Ureter (tissue), 1 donor: ENCODE measurements at places on chromosomes 12 and 14.

DNA sequence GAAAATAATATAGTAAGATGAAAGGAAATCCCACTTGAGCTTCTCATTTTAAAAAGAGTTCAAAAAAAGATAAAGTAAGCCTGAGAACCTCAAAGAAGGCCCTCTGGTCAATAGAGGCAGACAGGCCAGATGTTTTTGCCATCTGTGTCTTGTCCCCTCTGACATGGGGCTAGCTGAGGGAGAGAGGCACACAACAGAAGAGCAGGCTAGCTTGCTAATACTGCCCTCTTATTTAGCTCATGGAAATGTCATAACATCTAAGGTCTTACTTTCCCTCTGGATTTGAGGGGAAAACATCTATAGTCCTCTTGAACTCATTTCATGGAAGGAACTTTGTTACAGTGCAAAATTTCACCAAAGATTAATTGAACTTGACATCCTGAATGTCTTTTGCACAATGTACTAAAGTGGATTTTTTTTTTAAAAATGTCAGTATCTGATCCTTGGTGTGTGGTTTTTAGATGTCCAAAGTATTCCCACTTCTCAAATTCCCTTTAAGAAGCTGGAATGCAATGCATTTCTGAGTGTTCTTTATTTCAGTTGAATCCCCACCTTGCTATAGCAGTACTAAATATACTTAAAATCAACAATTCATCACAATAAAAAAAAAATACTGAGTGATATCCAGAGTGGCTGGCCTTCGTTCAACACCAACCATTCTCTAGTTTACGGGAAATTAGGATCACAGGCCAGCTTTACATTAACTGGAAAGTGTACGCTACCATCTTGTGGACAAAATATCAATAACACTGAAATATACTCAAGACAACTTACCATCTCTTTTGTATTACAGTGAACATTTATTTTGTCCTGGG is 176.7 kb downstream of the PAH start:
- DNase-seq, result no peak

DNA sequence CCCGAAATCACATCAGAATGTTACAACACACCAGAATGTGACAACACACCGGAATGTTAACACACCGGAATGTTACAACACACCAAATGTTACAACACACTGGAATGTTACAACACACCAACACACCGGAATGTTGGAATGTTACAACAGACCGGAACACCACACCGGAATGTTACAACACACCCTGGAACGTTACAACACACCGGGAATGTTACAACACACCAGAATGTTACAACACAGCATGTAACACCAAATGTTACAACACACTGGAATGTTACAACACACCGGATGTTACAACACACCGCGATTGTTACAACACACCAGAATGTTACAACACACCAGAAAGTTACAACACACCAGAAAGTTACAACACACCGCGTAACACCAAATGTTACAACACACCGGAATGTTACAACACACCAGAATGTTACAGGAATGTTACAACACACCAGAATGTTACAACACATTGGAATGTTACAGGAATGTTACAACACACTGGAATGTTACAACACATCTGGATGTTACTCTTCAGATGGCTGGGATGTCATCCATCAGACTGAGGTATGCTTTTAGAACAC is 21.1 kb downstream of the CHFR start:
- DNase-seq, result no peak

DNA sequence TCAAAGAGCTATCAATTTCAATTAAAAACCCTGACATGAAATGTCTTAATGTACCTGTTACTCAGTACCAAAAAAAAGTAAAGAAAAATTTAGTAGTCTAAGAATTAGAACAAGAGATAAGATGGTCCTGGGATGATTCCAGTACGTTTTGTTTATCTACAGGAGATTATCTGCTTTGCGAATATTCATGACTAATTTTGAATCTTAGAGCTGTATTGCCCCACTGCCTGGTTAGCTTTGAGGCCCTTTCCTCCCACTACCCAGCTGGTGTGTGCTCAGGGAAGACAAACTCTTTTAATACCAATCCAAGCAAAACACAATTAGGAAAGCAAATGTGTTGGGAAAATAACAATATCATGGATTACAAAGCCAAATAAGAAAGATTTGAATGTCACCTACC is 263.5 kb downstream of the FOXG1 start:
- no peak for DNase-seq

DNA sequence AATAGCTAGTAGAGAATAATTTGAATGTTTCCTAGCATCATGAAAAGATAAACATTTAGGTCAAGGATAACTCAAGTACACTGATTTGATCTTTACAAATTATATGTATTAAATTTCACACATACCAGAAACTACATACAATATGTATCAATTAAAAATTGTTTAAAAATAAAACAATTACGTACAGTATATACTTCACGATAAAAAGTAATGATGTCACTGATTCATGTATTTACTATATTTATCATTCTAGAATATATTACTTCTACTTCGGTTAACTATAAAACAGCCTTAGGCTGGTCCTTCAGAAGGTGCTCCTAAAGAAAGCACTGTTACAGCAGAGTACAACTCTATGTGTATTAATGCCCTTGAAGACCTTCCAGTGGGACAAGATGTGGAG is 11.5 kb downstream of the RBM23 start:
- no peak for DNase-seq

DNA sequence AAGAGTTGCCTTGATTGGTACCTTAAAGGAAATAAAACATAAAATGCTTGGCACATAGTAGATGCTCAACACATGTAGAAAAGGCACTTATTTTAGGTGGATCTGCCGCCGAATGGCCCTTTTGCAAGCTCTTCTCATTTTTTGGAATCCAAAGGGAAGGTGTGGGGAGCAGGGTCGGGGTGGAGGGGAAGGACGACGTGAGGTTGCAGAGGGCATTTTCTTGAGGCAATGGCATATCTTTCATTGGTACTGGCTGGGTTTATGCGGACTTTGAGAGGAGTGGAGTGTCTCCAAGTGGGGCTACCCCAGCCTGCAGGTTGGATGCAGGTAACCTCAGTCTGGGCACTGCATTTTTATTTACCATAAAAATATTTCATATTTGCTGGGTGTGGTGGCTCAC is 8.1 kb downstream of the RTL1 start:
- peak; percentile 10 for DNase-seq

- no peak for DNase-seq
Observed at GRCh38 chr14:99806836-99807235, 13.6 kb downstream of the EML1 start.

DNA sequence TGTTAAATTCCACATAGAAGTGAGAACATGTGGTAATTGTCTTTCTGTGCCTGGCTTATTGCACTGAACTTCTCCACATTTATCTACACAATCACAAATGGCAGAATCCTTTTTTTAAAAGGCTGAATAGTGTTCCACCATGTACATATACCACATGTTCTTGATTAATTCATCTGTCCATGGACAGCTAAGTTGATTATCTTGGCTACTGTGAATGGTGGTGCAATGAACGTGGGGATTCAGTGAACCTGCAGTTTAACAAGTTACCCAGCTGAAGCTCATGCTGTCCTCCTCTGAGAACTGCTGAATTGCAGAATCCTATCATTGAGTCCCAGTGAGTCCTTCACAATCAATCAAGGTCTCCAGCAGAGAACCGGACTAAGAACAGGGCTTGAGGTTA is 74.9 kb downstream of the TBK1 start:
- DNase-seq, result no peak

DNA sequence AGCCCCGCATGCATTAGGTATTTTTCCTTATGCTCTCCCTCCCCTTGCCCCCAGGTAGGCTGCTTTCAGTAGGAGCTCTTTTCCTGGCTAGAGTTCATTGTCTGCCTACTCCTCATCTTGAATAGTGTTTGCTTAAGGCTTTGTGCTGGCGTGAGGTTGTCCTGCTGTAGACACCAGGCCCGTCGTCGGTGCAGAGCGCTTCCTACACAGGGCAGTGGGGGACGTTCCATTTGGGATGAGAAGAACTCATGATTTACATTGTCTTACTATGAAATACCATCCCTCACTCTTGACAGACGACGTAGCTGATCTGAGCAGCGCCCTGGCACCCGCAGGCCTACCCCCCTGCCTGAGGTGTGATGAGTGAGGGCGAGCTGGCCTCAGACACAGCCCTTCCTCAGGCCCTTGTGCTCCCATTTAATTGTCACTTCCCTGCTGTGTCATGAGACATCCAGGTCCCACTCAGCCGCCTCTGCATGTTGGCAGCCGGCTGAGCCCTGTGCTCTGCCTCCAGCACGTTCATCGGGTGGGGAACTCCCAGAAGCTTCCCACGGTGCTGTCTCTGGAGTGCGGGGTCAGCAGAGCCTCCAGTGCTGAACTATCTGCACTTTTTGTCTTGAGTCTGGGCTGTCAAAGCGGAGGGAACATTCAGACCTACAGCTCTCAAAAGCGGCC is 76.0 kb downstream of the WDR20 start:
- no peak for DNase-seq
